ENCODE measurements at places on chromosomes 6 and 20.

GRCh38 chr20:58463256-58463655, 51.9 kb downstream of the APCDD1L start:
- no peak for DNase-seq

GRCh38 chr20:56445130-56445529, 23.3 kb upstream of the RTF2 start:
- DNase-seq: no peak

DNA sequence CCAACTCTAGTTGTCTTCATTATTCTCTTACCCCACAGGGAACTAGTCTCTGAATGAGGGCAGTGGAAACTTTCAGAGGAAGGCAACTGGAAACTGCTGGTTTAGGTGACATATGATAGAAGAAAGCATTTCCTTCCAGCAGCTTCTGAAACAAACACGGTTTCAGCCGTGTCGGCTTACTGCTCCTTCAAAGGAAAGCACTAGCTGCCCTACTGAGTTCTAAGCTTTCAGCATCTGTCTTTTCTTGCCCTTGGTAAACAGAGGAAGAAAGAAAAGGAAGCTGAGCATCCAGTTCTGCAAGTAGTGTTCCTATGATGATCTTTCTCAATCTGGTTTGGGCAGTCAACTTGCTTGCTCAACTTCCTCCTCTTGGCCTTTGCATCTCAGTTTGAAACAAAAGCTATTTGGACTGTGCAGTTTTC, 117.5 kb upstream of the CEP85L start:
- peak; percentile 39 for DNase-seq

- no peak for DNase-seq
These were observed 584.1 kb upstream of the FLRT3 start for GRCh38 chr20:14921513-14921912.

DNA sequence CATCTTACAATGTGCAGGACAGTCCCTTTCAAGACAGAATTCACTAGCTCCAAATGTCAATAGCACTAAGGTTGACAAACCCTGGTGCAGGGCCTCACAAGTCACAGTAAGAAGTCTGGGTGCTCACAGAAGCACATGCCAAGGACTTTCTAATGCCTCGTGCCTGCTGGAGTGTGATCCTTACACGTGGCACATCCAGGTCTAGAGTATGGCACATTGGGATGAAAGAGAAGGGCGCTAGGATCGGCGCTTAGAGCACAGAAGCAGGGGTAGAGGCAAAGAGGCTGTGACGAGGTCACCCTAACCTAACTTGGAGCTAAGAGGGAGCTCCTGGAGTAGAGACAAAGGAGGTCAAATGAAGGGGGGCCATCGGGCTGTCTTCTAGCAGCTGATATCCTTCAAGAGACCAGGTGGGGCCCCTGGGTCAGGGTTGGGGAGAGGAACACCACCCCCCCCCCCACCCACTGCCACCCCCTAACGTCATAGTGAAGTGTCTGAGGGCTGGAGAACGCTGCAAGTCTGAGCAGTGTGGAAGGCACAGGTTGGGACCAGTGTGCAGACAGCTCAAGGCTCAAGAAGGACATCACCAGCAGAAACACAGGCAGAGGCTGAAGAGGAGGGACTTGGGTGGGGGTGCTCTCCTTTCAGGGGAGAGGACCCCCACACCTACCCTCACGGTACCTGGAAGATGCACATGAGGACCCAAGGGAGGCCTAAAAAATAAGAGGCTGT, 97.8 kb upstream of the MRPS10 start:
- DNase-seq: no peak

Measured in activated CD4-positive, alpha-beta T cell treated with anti-CD3 and anti-CD28 coated beads, Interleukin-2, amount 10 ng/mL, durations not matched to agents 7 days and 5 days (primary cell).